Hepatocyte (in vitro differentiated cells): ENCODE measurements at places on chromosomes 12 and 14.

DNA sequence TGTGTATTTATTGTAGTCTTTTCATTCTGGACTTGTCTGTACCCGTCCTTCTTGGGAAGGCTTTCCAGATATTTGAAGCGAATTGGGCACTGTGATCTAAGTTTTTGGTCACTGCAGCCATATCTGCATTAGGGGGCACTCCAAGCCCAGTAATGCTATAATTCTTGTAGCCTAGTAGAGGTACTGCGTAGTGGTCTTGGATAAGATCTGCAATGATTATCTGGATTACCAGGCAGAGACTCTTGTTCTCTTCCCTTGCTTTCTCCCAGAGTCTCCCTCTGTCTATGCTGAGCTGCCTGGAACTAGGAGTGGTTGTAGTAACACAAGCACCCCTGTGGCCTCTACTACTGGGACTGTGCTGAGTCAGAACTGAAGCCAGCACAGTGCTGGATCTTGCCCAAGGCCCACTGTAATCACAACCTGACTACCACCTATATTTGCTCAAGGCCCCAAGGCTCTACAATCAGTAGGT is 30.0 kb downstream of the SLC38A2 start:
- H3K27me3 ChIP-seq: no peaks in the 10 kb centered on the region
- no peak overlapping the region for H3K4me3 ChIP-seq
- no peaks in the 10 kb centered on the region for H3K36me3 ChIP-seq

DNA sequence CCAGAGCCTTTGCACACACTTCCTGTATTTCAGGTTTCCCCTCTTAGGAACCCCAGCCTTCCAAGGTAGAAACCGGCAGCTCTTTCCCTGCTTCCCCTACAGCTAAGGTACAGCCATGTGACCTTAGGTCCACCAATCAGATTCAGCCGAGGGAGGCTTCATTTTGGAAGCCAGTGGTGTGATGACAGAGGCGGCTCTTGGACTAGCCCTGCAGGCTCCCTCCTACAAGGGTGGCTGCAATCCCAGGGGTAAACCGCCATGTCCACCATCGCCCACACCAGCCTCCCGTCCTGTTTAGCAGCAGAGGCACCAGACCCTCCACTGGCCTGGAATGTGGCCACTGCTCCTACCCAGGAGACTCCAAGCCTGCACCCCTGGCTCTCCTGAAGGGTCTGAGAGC is 65.6 kb downstream of the SERPINA3 start:
- no peak overlapping the region for H3K27ac ChIP-seq
- H3K27me3 ChIP-seq: no peaks in the 10 kb centered on the region
- H3K36me3 ChIP-seq: no peaks in the 10 kb centered on the region
- no peaks in the 10 kb centered on the region for H3K4me1 ChIP-seq
- no peak overlapping the region for H3K4me3 ChIP-seq
- no peak for DNase-seq

GRCh38 chr12:14938301-14938700 is at the start of gene ERP27:
TSS of gene ERP27 (minus strand) at chr12:14938537. CDS start at chr12:14938508, 29 bp downstream.
- peak; percentile 34 for DNase-seq
- H3K4me3 ChIP-seq: no peak within 1 kb of the TSS
- peaks cover 14% of the 10 kb centered on the region for H3K4me1 ChIP-seq
- no peaks in the 10 kb centered on the region for H3K36me3 ChIP-seq
- no peaks in the 10 kb centered on the region for H3K27me3 ChIP-seq
- H3K27ac ChIP-seq: no peak within 1 kb of the TSS

DNA sequence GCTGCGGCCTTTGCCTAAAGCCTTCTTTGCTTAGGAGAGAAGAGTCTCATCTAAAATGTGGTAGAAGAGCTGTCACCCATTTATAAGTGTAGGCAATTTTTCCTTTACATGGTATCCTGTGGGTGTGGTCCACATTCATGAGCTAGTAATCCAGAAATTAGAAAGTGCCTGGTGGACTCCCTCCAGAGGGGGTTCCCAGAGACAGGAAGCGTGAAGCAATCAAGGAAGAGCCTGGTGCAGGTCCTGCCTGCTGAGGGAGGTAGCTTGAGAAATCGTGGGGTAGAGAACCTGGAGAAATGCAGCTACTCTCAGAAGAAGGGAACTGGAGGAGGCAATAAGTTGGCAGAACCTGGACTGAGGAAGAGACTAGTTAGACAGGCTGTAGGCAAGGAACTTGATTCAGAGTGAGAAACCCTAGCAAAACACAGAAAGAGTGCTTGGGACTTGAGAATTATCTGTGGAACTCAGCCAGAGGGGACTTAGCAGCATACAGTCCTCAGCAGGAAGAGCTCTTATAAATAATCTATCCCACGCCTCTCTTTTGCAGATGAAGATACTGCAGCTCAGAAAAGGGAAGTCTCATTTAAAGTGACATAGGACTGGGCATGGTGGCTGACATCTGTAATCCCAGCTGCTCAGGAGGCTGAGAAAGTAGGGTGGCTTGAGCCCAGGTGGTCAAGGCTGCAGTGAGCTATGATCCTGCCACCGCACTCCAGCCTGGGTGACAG is 182.4 kb upstream of the CCND2 start:
- no peak overlapping the region for H3K27ac ChIP-seq
- no peaks in the 10 kb centered on the region for H3K27me3 ChIP-seq
- peaks cover 4% of the 10 kb centered on the region for H3K4me1 ChIP-seq
- H3K4me3 ChIP-seq: no peak overlapping the region

GRCh38 chr12:2834581-2835491 is at the start of gene NRIP2:
TSS of gene NRIP2 (minus strand) at chr12:2835035. CDS start at chr12:2834983, 52 bp downstream.
- peak; percentile 80 for DNase-seq
- no peaks in the 10 kb centered on the region for H3K36me3 ChIP-seq
- peaks cover 8% of the 10 kb centered on the region for H3K4me1 ChIP-seq
- no peak within 1 kb of the TSS for H3K4me3 ChIP-seq
- H3K27me3 ChIP-seq: no peaks in the 10 kb centered on the region

- no peaks in the 10 kb centered on the region for H3K4me1 ChIP-seq
- no peaks in the 10 kb centered on the region for H3K36me3 ChIP-seq
- no peaks in the 10 kb centered on the region for H3K27me3 ChIP-seq
- DNase-seq: no peak
- H3K27ac ChIP-seq: no peak overlapping the region
Measured at GRCh38 chr12:92021666-92022035, 124.0 kb downstream of the BTG1 start.

GRCh38 chr12:111748867-111749266 is 17.9 kb upstream of the ALDH2 start:
- H3K4me1 ChIP-seq: no peaks in the 10 kb centered on the region
- H3K36me3 ChIP-seq: no peaks in the 10 kb centered on the region

DNA sequence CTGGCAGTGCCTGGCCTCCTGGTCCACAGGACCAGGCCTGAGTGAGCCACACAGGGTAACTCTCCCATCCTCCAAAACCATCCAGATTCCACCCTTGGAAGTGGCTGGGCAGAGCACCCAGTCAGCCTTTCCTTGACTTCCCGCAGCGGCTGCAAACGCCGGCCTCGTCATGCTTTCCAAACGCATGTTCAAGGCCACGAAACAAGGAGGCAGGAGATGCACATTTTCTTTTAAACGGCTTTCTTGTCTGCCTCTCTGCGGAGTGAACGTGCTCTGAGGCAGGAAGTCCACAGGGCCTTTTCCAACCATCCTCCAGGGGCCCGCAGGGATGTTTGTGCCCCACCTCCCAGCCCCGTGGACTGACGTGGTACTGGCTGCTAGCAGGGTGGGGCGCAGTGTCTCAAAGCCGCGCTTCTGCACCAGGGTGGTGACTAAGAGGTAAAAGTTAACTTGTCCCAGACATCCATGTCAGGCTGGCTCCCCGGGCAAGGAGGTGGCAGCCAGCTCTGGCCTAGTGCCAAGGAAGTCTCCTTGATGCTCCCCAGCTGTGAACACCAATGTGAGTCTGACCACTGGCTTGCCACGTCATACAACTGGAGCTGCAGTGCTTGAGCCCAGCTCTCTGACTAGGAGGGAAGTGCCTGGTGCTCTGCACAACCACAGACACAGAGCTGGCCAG is 45.0 kb downstream of the KCNA5 start:
- H3K4me1 ChIP-seq: no peaks in the 10 kb centered on the region
- H3K27ac ChIP-seq: no peak overlapping the region
- peaks cover 4% of the 10 kb centered on the region for H3K27me3 ChIP-seq
- H3K4me3 ChIP-seq: no peak overlapping the region

DNA sequence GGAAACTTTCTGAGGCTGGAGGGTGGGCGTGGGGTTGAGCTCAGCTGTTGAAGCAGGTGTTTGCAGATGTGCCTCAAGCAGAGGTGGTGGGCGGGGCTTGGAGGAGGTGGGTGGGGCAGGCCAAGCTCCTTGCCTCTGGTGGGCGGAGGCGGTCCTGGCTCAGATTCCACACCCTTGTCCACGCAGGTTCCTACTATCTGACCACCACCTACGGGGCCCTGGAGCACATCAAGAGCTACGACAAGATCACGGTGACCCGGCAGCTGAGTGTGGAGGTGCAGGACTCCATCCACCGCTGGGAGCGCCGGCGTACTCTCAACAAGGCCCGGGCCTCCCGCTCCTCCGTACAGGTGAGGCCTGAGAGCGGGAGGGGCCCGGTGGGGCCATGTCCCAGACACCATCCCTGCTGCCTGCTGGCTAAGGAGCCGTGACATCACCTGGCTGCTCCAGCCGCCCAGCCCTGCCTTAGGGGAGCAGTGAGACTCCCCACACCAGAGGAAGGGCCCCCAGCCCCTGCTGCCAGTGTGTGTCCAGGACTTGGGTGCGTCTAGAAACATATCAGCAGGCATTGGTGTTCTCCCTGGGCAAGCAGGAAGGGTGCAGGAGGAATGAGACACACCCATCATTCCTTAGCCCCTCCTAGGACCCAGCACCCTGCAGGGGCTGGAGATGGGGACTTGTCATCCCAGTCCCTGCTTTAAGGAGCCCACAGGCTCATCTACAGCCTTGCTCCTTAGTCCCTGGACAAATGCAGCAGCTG is 63.4 kb downstream of the LGMN start:
- H3K27me3 ChIP-seq: peaks cover 3% of the 10 kb centered on the region
- no peak for DNase-seq
- H3K27ac ChIP-seq: no peak overlapping the region
- H3K4me1 ChIP-seq: peaks cover 12% of the 10 kb centered on the region
- H3K4me3 ChIP-seq: no peak overlapping the region

GRCh38 chr14:66432334-66432733 is 53.8 kb upstream of the CCDC196 start:
- DNase-seq: no peak
- H3K27ac ChIP-seq: no peak overlapping the region
- H3K4me3 ChIP-seq: no peak overlapping the region
- H3K36me3 ChIP-seq: no peaks in the 10 kb centered on the region
- no peaks in the 10 kb centered on the region for H3K4me1 ChIP-seq

- no peaks in the 10 kb centered on the region for H3K36me3 ChIP-seq
- no peak overlapping the region for H3K4me3 ChIP-seq
- DNase-seq: no peak
- H3K4me1 ChIP-seq: no peaks in the 10 kb centered on the region
- H3K27ac ChIP-seq: no peak overlapping the region
- H3K27me3 ChIP-seq: no peaks in the 10 kb centered on the region
Measured at GRCh38 chr12:7877420-7877819, 4.7 kb upstream of the SLC2A14 start.

DNA sequence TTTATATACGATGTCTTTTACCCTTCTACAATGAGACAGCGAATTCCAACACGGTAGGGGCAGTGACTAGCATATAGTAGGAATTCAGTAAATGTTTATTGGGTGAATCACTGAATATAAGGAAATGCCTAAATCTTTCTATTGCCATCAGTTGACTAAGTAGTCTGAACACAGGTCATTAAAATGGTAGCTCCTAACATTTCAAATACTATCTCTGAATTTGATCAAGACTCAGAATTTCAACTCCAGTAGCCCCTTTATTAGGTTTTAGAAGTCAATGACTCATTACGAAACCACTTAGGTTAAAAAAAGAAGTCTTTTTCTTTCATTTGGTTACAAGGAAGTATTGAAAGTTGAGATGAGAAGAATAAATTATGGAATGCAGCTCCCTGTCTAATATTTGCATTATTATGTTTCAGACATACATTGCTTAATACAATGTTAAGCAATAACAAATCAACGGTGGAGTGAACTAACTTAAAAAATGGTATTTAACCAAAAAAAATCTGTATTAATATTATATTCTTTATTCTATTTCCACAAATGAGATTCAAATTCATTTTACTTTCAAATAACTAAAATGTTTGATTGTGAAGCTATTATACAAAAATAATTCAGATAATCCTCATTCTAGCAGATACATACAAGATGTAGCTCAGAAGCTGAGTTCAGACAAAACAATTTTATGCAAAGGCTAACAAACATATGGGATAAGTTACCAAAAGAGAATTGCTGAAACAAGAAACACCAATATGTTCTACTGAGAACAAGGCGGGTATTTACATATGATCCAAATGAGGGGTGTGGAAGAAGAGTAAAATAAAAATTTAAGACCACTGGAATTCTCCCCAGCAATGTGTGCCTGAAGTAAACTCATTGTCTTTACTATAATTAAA is 302.7 kb downstream of the CEP128 start:
- H3K27me3 ChIP-seq: no peaks in the 10 kb centered on the region
- no peaks in the 10 kb centered on the region for H3K36me3 ChIP-seq
- H3K4me3 ChIP-seq: no peak overlapping the region
- no peak overlapping the region for H3K27ac ChIP-seq
- no peak for DNase-seq

- H3K4me3 ChIP-seq: no peak overlapping the region
- DNase-seq: peak; percentile 27
- H3K4me1 ChIP-seq: no peaks in the 10 kb centered on the region
- peak overlapping the region; percentile 4 for H3K27ac ChIP-seq
Measured at GRCh38 chr14:63777024-63777423, 49.2 kb upstream of the SGPP1 start.

DNA sequence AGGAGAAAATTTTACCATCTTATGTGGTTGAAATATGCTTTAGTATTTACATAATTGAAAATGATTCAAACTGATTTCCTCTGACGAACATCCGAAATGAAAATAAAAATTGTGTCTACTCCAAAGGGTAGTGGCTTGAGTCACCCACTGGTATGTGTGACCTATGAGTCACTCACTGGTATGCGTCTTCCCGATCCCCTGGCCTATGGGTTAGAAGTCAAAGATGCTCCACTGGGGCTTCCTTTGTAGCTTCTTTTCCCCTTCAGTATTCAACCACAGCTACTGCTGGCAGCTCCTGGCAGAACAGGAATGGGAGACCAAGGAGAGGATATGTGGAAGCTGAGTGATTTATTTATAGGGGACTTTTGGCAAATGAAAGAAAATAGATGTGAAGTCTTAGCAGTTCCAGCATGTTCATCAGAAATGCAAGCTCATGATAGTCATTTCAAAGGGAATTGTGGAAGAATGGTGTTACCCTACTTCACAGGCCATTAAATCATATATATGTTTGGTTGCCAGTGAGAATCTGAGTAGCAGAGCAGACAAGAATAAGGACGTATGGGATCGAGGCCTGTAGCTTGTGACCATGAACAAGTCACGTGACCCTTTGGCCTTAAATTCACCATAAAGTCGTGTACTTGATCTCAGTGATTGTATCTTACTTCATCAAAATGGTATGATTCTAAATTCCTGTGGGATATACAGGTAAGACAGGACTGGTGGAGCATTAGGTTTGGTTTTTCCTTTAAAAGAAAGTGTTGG is 108.3 kb downstream of the CRADD start:
- H3K36me3 ChIP-seq: no peaks in the 10 kb centered on the region
- H3K27me3 ChIP-seq: no peaks in the 10 kb centered on the region
- peaks cover 44% of the 10 kb centered on the region for H3K4me1 ChIP-seq
- no peak overlapping the region for H3K4me3 ChIP-seq
- DNase-seq: peak; percentile 49
